Urinary bladder (tissue), 4 donors: ENCODE measurements at places on chromosomes 6 and 20. TPM values are rescaled to one million over a fixed set of nuclear protein-coding genes. Genes with fewer than 3 reads are reported as not detected.

- no peak for DNase-seq
Observed at GRCh38 chr20:35702051-35702823, 3.0 kb downstream of the ROMO1 start.

DNA sequence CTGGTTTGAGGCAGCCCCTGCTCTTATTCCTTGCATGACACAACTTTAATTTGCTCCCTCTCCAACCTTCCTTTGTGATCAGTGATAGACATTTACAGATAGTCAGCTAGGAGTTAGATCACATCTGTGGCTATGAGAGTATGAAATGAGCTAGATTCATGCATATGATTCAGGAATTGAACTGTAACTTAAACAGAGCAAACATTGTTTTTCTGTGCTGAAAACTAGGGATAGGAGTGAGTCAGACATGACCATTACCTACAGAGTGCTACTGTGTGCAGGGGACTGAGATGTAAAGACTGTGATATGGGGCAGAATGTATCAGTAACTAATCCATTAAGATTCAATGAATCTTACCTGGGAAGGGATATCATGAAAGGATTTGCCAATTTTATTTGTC is 279.4 kb upstream of the SPTLC3 start:
- DNase-seq, result no peak

- no peak for DNase-seq
Observed at GRCh38 chr20:19019734-19020364, 192.6 kb upstream of the SLC24A3 start.

GRCh38 chr20:10946124-10946880 is 272.5 kb upstream of the JAG1 start:
- DNase-seq, result no peak

GRCh38 chr6:43795421-43795820 is 25.4 kb downstream of the VEGFA start:
- DNase-seq, result no peak

DNA sequence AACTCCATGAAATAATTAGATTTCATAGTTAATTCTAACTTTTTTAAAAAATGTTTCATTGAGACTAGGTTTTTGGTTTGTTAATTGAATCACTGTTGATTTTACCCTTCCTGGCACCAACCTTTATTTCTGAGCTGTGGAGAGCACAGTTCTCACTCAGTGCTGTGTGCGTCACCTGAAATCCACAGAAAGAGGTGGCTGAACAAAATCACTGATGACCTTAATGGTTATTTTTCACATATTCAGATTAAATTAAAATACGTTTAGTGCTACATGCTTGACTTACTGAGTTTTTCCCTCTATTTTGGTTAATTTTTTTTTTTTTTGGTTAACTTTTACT is 89.4 kb downstream of the SLC16A10 start:
- no peak for DNase-seq

DNA sequence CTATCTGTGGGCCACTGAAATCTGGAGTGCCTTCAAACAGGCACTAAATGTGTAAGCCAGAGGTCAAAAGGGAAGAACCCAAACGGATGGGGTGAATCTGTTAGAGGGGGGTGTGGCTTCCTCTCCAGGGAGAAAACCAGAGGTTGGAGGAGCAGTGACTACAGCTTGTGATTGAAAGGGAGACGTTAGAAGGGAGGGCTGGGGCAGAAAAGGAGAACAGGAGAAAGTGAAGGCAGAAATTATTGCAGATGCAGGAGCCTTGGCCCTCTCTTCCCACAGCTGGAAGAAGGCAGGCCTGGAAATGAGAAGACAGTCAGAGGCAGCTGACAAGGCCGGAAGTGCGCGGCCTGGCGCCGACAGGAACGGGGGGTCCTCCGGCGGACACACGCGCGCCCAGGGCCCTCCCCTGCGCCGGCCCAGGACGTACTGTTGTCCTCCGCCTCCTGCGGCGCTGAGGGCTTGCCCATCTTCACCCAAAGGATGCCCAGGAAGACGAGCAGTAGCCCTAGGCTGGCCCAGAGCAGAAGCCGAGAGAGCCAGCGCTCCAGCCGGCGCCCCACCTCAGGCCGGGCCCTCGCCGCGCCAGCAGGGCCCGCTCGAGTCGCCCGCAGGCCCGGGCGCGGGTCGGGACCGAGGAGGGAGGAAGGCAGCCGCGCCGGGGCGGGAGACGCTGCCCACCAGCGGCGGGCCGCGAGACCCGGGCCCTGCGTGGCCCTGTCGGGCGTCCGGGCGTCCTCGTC is 806 bp downstream of the LEMD2 start:
- DNase-seq, result no peak

DNA sequence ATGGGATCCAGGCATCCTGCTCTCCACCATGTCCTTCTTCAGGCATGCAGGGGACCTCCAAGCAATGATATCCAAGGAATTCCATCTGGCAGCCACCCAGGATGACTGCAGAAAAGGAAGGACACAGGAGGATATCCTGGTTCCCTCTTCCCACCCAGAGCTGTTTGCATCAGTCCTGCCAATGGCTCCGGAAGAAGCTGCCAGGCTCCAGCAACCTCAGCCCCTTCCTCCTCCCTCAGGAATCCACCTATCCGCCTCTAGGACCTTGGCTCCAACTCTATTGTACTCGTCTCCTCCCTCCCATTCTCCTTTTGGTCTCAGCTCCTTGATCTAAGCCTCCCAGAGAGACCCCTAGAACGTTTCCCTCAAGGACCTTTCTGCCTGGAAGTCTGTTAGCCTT is 733 bp upstream of the PSORS1C2 start:
- DNase-seq, result no peak

DNA sequence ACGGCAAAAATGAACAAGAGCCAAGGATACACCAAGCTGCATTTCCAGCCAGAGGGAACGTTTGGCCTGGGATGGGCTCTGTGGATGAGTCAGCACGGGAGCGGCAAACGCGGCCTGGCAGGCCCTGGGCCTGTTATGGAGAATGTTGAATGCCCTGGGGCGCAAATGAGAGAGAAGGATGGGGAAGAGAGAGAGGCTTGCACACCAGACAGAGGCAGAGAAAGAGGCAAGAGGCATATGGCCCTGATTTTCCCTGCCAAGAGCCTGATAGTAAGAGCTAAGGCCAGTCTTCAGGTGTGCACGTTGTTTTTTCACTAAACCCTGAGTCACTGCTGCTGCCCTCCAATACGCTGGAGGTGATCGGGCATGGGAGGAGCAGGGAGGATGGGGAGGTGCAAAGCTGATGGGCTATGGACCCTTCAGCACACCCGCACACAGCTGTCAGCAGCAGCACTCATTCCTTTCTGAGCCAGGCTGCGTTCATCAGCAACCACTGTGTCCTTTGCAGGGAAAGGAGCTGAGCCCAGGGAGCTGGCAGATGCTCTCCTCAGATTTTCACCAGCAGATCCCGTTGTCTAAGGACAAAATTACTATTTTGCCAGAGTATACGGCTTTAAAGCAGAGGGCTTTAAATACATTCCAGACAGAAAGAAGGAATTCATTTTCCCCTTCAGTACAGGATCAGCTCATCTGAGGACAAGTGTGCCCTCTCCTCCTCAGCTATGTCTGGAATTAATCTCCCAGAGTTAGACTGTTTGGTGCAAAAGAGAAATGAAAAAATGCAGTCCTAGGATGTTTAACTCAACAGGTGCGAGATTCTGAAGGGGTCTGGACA is 61.7 kb upstream of the SLC22A23 start:
- DNase-seq, result no peak

Gene ARMH2
- polyA plus RNA-seq, result not detected

Gene LIME1
- polyA plus RNA-seq, result 7.9 TPM

Gene BEND3
- 1.0 TPM for polyA plus RNA-seq

Gene PPIL6
- 4.3 TPM for polyA plus RNA-seq

Gene OPN5
- polyA plus RNA-seq, result not detected

Gene RSPH4A
- 0.28 TPM for polyA plus RNA-seq
